ENCODE measurements at places on chromosomes 3 and 15. TPM values are rescaled to one million over a fixed set of nuclear protein-coding genes. Genes with fewer than 3 reads are reported as not detected.

GRCh38 chr3:62367763-62368195 is 5.6 kb downstream of the FEZF2 start:
- DNase-seq = no peak

PROS1 gene
- polyA plus RNA-seq = 68.0 TPM

DNA sequence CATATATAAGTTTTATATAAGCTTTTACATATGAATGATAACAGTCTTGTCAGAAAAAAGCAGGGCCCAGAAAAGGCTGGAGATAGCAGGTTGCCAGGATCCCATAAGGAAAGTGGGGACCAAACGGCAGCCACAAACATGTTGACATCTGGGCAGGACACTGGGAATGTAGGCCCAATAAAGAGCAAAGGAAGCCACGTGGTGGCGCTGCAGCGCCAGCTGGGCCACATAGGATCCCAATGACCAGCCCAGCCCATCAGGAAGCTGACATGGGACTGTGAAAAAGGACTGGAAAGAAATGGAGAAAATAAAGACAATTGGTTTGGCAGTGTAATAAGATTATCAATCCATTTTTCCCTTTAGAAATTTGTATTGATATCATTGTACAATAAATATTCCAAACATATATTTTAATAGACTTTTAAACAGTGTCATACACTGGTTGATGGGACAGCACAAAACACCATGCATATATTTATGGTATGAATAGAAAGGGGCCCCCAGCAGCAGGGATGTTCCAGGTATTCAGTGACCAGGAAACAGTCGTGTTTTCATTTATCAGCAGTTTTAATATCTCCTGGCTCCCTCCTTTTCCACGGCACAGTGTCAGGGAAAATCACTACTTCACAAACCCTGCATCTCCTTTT is 89.0 kb upstream of the STRIT1 start:
- DNase-seq = peak; percentile 90

DNA sequence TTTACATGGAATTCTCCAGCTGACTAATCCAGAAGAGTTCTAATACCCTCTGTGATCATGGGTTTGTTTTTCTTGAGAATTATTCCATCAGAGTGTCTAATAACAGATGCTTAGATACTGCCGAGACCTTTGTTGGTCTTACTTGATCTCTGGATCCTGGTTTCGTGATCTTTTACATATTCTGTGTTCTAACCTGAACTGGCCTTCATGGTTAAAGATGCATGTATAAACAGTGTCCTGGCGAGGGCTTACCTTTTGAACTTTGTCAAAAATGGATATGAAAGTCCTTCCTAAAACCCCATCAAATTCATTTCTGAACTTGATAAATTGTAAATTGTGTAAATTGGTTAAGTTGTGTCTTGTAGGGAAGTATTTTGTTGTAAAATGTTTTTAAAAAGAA is 24.8 kb downstream of the UBE2Q2 start:
- DNase-seq = no peak

DNA sequence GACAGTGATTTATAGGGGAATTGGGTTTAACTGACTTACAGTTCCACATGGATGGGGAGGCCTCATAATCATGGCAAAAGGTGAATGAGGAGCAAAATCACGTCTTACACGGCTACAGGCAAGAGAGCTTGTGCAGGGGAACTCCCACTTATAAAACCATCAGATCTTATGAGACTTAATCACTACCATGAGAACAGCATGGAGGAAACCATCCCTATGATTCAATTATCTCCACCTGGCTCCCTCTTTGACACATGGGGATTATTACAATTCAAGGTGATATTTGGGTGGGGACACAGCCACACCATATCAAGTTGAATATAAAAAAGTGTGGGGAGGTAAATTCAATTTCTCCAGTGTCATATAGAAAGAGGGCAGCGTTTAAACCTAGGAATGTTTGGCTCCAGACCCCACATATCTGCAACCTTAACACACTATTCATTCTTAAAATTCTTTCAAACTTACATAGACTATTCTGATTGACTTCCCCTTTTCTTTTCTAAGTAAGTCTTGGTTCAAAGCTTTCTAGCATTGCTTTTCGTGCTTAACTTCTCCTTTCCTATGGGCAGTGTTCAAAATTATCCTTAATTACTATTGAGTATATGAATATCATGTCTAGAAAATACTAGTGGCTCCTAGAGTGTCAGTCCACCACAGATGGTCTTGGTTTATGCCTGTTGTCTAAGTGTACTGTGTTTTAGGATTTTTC is 446.7 kb upstream of the GBE1 start:
- no peak for DNase-seq

DNA sequence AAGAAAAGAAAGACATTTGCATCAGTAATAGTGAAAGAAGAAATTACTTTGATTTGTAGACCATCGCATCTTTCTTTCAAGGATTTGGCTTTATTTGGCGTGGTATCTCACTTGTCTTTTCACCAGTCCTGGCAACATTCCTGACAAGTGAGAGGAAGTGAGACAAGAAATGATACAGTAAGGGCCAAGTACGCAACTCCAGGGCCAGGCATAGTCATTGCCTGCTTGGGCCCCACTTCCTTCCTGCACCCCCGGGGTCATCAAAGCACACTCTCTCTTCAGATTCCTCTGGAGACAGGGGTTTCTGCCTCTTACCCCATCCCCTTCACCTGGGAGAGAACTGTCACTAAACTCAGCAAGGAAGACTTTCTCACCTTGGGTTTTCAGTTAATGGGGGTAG is 55.1 kb downstream of the CD47 start:
- no peak for DNase-seq

DNA sequence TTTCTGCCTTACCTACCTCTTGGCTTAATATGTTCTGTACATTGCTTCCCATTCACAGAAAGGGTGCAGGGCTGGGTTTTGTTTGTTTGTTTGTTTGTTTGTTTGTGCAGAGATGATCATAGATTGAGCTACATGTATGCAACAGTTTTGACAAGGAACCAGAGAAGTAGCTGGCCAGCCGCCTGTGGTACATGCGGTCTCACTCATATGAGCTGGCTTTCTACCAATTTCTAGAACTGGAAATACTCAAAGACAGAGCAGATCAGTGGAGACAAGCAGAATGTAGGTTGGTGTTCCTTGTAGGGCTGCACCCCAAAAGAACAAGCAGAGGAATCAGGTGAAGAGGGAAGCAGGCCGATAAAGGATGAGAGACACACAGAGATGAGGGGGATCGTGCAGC is 502.7 kb downstream of the SOX2 start:
- no peak for DNase-seq

TMEM207 gene
- polyA plus RNA-seq = 1.6 TPM

GRCh38 chr3:40268802-40269524 is 40.5 kb upstream of the EIF1B start:
- DNase-seq = no peak

DNA sequence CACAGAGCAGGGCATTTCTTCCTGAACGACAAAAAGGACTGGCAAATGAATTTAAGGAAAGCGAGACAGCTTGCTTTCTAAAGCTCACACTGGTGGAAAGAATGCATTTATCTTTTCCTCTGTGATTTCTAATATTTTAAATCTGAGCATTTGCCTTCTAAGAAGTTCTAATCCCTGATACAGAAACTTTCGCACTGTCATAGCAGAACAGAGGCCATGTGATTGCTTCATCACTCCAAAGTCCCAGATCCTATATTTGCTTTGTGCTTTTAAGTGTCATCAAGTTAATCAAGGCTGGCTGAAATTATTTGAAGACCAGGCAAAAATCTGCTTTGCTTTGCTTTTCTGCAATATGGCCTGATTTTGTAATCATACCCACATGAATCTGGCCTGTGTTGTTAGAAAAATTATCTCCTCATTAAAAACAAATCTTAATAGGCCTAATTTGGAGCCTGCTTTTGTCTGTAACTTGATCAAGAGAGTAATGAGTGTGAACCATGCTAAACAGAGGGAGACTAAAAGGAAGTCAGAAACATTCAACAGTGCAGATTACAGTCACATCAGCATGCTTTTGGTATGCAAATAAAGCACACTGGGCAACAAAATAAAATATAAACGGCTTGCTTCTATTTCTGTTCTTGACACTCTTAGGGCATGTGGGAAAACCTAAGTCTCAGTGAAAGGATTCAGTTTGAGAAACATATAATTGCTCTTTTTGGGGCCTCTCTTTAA is 178.2 kb upstream of the ADAMTS9 start:
- peak; percentile 61 for DNase-seq

DNA sequence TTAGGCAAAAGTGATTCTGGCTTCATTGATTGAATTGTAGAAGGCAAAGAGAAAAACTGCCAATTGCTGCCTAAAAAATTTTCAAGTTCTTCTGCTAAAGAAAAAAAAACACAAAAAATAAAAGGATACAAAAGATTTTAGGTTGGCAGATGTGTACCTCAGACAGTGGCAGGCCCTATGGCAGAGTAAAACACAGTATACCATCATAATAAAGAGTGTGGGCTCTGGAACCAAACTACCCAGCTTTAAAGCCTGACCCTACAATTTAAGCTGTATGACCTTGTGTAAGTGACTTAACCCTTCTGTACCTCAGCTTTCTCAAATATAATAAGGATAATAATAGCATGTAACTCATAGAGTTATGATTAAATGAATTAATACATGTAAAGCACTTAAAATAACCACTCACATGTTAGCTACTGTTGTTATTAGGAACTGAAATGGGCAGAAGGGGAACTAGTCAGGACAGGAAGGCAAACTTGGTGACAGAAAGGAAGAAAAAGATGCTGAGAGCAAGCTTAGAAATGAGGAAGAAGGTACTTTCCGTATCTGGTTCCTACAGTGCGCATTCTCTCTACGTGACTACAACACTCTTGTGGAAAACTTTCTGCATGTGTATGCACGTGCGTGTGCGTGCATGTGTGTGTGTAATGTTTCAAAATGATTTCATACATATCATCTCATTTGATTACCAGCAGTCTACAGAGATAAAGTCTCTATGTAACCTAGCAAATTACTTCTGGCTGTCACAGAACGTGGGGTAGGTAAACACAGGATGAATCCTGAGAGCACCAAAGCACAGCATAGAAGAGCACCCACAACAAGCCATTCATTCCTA is 13.6 kb upstream of the GATM start:
- no peak for DNase-seq

DNA sequence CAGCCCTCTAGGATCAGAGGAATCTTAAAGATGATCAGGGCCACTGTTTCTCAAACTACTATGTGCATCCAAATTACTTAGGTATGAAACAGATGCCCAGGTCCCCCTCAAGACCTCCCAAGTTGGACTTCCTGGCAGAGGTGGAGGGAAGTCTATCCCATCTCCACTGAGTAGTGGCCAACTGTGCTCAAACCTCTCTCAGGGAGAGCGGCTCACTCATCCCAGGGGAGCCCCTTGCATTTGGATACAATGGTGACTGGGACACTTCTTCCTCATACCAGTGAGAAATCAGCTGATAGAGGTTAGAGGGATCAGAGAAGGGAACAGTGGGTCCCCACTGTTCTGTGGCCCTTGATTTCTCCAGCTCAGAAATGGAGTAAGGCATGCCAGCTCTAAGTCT is 8.7 kb upstream of the WNT7A start:
- no peak for DNase-seq

DNA sequence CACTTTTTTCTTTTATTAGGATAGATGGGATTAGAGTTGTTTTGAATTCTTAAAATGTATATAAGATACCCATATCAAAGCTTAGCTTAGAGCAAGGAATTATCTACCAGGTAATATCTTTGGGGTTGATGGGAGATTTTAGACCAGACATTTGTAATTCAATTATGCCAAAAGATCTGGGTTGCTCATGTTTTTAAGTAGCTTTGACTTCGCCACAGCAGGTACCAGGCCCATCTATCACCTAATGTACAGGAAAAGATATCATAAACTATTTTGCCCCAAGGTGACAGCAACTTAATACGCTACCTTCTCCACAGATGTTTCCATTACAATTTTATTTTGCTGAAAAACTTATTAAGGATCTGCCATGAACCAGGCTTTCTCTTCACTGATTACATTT is 514.6 kb upstream of the ADAMTS9 start:
- DNase-seq = no peak

DNA sequence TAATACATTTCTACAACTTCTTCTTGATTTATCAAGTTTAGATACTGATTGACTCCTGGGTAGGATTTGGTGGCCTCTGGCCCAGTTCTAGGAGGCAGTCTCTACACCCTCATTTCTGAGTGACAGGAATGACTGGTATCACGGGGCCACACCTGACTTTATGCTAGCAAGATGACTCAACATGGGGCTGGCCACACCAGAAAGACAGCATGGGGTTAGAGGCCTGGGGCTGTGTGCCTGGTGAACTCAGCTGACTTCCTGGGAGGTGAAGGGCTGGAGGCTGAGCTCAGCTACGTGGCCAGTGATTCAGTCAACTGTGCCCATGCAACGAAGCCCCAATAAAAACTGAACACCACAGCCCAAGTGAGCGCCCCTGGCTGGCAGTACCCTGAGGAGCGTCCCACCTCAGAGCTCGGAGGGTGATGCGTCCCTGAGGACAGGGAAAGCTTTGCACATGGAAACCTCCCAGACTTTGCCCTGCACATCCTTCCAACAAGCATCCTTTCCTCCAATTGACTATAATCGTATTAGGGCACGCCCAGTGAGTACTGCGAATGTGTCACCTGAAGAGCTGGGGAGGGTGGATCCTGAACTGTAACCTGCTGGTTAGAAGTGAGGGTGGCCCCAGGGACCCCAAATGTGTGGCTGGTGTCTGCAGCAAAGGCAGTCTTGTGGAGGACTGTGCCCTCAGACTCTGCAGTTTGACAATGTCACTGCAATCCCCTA is 57.2 kb downstream of the NIPA2 start:
- peak; percentile 35 for DNase-seq

DNA sequence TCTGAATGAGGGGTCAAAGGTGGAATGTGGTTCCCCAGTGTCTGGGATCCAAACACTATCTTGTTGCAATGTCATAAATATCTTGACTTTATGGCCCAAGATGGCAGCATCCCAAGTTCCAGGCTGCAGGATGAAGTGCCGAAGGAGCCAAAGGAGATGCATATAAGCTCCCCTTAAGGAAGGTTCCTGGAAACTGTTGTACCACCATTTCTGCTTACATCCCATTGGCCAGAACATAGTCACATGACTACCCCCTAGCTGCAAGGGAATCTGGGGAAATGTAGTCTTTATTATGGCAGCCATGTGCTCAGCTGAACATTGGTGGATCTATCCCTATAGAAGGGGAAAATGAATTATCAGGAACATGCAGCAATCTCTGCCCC is 54.3 kb downstream of the BDH1 start:
- DNase-seq = peak; percentile 77

DNA sequence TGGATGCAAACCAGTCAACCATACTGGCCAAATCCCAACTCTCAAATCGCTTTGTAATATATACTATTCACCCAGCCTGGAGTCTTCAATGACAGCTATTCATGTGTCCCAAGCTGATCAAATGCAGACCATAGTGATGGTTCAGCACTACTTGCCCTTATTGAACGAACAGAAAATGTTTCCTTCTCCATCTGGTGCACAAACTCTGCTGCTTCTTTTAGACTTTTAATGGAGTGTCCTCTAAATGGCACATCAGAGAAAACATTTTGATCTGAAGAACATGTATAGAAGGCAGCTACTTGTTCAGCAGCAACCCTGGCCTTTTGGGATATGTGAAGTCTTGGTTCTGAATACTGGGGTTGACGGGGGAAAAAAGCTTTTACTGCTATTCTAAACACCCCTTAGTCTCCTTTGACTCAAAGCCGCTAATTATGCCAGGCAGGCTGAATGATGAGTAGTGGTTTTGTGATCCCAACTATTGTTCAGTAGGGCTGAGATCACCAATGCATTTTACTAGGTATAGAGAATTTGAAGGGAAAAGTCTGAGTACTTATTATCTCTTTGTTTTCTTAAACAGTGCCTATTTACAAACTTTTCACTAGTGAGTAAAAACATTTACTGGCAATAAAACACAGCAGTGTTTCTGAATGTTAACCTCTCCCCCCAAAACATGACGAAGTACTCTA is 781.2 kb downstream of the ROBO1 start:
- DNase-seq = no peak

- no peak for DNase-seq
Measured at GRCh38 chr3:38085311-38085942, 46.4 kb downstream of the DLEC1 start.

All from small intestine (tissue), 16 donors.